NCI-H2029 (cell line): ENCODE measurements at places on chromosomes 2 and 18.

- DNase-seq, result no peak
Measured at GRCh38 chr2:224934526-224935188, 107.6 kb downstream of the DOCK10 start.

GRCh38 chr2:82875858-82876257 lies 1583.2 kb downstream of the SUCLG1 start:
- DNase-seq, result no peak

- DNase-seq, result no peak
Measured at GRCh38 chr18:11826836-11827235, 24.4 kb upstream of the CHMP1B start.

DNA sequence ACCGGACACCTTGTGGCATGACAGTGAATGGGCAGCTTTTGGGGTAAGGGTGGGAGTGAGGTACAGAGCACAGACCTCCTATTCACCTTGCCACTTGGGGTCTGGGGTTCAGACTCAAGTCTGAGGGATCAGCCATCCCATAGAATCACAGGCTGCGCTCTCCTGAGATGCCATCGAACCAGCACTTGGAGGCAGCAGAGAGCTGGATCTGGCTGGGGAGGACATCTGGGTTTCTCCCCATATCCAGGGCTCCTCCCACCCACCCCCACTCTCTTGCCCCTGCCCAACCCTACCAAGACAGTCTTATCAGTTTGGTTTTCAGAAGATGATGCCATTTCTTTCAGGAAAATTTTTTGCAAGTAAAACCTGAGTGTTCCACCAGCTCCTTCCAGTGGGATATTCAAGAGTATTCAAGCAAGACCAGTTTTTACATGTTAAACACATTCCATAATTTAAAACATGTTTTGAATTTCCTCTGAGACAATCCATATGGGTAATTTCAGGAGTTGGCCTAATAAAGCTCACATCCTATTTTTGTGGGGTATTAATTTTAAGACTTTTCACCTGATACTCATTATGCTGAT lies 29.2 kb upstream of the TEX44 start:
- DNase-seq, result no peak

GRCh38 chr18:13382954-13383827 lies 164.6 kb downstream of the LDLRAD4 start:
- DNase-seq, result peak; percentile 53

- no peak for DNase-seq
Measured at GRCh38 chr18:77112747-77113092, 19.9 kb downstream of the MBP start.

DNA sequence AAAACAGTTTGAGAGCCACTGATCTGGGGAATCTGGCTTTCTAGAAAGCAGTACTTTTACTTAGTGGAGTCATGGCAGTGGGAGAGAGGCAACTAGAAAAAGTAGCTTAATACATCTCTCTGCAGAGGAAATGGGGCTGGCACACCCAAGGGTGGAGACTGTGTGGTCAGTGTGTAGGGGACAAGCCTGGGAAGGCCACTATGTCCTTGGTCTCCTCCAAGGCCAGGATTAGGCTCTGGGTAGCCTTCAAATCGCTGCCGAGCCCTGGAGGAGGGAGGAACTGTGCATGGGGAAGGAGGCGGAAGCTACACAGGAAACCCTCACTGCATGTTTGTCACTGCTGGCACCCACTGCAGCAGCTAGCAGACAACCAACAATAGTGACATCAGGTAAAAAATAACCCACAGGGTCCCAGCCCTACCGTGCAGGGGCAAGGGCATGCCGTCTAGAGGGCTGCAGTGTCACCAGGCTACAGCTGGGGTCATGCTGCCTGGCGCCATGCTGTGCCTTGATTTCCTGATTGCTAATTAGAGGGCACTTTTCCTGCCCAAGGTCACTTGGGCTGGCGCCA lies 34.8 kb downstream of the LBH start:
- no peak for DNase-seq

GRCh38 chr2:156511803-156512202 lies 75.6 kb downstream of the GPD2 start:
- DNase-seq, result no peak

GRCh38 chr2:108239786-108240185 lies at the start of gene SULT1C3:
Gene SULT1C3 (plus strand): TSS chr2:108239968. CDS start chr2:108247195, 7,227 bp downstream.
- DNase-seq, result no peak

DNA sequence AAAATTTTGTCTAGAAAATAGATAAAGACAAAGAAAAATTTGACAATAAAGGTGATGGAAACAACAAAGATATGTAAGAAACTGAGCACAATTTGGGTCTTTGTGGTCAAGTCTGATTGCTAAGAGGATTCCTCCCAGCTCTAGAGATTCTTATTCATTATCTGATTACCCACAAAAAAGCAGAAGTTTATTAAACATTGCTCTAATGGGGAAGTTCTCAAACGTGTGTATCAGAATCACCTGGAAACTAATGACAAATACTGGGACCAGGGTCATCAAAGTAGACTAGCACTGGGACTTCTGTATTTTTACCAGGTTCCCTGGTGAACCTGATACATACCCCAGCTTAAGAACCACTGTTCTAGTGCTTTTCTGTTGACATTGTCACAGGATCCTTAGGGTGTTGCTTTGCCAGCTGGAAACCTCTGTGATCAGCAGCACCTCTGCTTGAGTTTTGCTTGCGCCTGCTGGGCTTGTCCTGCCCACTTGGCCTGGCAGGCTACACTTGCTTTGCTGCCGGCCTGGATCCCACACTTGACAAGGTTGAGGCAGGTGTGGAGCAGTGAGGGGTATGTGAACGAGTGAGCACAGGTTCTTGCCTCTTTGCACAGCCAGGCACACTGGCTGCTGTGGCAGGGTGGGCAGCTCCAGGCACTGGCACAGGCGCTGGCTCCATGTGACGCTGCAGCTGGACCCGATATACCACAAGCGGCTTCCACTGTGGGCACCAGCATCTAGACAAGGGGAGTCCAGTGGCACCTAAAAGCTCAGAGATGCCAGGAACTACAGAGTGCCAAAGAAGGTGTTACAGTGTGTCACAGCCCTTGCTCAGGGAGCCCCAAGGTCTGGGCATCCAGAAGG lies 6.2 kb upstream of the GORASP2 start:
- DNase-seq, result peak; percentile 74

DNA sequence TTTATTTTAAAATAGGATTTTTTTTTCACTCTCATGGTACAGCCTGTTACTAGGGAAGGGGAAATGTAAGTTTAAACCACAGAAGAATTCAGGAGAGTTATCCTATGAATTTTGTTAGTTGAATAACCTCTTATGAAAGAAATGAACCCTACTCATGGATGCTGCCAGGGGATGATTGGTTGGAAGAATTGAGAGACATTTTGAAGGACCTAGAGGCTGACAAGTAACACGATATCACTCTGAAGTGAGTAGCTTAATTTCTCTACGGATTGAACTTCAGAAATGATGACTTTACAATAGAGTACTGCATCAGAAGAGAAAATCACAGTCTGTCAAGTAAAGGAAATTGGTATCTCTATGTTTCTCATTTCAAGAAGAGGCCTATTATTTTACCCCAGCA lies 1346.2 kb downstream of the SUCLG1 start:
- no peak for DNase-seq

DNA sequence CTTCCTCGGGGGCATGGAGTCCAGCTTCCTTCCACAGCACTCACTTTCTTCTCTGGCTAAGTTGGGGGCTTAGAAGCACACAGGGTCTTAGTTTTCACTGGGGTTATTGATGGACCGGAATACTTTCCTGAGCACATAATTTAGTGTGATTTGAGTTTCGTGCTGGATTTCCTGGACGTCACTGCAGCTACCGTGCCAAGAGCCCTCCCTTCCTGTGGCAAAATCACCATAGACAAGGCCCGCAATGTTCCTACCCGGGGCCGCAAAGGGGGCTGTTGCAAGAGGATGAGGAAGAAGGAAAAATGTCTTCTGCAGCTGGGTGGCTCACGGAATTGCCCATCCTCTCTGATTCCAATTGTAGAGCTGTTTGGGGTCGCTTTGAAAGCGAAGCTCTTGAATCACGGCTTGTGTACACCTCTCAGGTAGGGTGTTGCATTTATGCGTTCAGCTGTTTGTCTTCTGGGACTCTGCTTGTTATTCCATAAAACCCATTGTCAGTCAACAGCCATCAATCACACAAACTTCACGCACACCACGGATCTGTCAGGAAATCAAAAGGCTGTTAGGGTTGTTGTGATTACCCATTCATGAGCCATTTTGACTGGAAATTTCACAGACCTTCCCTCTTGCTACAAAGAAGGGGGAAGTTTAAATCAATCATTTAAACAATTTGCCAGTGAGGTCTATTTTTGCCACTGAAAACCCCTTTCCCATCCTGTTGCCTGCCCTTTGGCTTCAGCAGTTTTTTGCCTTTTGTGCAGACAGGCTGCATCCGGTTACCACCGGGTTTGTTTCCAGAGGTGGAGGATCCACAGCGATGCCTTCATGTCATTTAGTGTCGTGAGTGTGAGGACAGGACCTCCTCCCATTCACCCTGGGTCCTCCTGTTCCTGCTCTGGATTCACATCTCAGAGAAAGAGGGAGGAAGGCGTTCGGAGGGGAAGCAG lies 36.0 kb downstream of the SMIM21 start:
- DNase-seq, result no peak

DNA sequence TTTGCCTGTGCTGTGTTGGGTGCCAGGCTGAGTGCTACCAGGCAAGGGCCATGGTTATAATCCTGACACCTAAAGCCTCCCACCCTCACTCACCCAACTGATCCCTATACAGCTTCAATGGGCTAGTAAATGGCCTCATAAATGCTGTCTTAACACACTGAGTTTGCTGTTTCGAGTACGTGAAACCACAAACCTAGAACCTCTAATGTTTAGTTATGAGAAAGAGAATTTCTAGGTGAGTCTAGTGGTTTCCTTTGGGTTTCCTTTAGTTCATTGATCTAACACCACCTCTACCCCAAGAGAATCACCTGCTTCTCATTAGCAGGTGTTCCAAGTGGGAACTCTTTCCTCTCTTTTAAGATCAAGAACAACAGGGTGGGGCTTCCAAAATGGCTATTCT lies 172.0 kb downstream of the MC4R start:
- no peak for DNase-seq

DNA sequence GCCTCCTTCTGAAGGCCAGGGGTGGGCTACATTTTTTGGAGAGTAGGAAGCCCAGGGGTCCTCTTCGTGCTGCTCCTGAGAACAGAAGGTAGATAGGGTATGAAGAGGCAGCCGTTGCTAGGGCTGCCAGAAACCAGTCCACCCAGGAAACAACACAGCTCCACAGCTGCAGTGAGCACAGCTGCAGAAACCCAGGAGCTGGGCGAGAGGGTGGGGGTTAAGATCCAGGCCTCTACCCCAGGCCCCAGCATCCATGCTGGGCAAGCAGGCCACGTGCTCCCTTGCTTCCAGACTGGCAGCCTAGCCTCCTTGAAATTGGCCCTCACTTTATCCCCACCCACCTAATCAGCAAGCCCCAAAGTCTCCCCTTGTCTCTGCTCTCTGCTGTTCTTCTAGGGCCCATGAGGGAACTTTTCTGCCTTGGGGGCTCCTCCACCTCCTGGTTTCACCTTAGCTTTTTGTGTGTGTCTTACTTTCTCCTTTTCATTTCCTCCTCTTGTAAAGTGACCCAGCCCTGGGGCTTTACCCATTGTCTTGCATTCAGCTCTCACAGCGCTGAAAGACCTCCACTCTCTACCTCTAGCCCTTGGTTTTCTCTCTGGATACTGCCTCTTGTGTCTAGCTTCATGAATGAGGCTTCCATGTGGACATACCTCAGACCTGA lies 30.7 kb downstream of the STON1 start:
- no peak for DNase-seq

GRCh38 chr18:59851784-59852399 lies 47.9 kb upstream of the PMAIP1 start:
- DNase-seq, result no peak

DNA sequence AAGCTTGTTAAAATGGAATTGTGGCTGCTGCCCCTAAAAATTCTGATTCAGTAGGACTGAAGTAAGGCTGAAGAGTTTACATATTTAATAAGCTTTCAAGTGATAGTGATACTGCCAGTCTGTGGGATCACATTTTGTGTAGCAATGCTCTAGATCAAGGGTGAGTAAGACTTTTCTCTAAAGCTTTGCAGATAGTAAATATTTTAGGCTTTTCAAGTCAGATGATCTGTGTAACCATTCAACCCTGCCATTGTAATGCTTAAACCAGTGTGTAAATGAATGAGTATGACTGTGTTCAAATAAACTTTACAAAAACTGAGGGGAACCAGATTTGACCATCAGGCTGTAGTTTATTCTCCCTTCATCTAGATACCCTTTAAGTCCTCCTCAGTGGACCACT lies 92.7 kb downstream of the PIK3C3 start:
- DNase-seq, result no peak

- no peak for DNase-seq
Measured at GRCh38 chr2:231469583-231469950, 5.3 kb upstream of the NCL start.

DNA sequence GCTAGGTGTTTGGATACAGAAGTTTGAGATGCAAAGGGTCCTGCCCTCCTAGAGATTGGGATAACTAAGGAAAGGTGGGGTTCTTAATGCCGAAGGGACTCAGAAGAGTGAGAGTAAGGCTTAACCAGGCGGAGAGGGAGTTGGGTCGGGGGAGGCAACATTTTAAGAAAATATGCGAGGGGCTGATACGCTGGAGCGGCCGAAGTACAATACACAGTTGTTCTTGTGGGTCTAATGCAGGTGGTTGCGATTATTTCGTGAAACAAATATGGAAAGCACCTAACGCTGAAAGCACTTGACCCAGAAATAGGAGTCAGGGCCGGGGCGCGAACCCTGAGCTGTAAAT lies 344 bp upstream of the MRPL33 start:
- no peak for DNase-seq
